ENCODE measurements at places on chromosomes 11 and 22.

- peak; percentile 79 for DNase-seq
Measured at GRCh38 chr22:39349506-39349966, 255 bp upstream of the SYNGR1 start.

DNA sequence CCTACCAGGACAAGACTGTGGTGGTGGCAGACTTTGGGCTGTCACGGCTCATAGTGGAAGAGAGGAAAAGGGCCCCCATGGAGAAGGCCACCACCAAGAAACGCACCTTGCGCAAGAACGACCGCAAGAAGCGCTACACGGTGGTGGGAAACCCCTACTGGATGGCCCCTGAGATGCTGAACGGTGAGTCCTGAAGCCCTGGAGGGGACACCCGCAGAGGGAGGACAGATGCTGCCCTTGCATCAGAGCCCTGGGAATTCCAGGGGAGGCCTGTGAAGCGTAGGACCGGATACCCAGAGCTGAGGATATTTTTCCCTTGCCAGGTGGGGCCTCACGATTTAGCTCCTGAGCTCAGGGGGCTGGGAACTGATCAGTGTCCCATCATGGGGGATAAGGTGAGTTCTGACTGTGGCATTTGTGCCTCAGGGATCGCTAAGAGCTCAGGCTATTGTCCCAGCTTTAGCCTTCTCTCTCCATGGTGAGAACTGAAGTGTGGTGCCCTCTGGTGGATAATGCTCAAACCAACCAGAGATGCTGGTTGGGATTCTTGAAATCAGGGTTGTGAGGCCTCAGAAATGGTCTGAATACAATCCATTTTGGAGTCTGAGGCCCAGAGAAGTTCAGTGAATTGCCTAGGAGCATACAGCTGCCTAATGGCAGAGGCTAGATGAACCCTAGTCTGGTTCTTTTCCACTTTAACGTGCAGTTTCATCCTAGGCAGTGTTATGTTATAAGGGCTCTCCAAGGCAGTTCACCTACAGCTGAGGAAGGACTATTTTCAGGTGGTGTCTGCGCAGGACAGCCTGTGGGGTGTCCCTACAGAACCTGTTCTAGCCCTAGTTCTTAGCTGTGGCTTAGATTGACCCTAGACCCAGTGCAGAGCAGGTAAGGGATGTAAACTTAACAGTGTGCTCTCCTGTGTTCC is 19.5 kb downstream of the PIK3IP1 start:
- DNase-seq, result peak; percentile 91

- no peak for DNase-seq
Measured at GRCh38 chr22:37224757-37225420, 12.6 kb upstream of the SSTR3 start.

- DNase-seq, result peak; percentile 72
Measured at GRCh38 chr11:123298488-123299447, 103.7 kb upstream of the CLMP start.

GRCh38 chr11:110921742-110922521 is 209.7 kb upstream of the ARHGAP20 start:
- peak; percentile 88 for DNase-seq

- no peak for DNase-seq
Measured at GRCh38 chr22:45163099-45163450, 650 bp upstream of the NUP50 start.

GRCh38 chr11:44483919-44484610 is 81.4 kb upstream of the CD82 start:
- DNase-seq, result peak; percentile 81

All from endodermal cell (in vitro differentiated cells).